Right lung (tissue), 10 donors: ENCODE measurements at places on chromosomes 16 and 17. TPM values are rescaled to one million over a fixed set of nuclear protein-coding genes. Genes with fewer than 3 reads are reported as not detected.
A peak's percentile ranks its signal among the peaks of the same experiment; 100 is the strongest.

TPSD1 gene
- 0.15 TPM for polyA plus RNA-seq

TEX19 gene
- not detected for polyA plus RNA-seq

CCL4L2 gene
- polyA plus RNA-seq, result 3.1 TPM

CHAD gene
- polyA plus RNA-seq, result 4.5 TPM

CCL2 gene
- polyA plus RNA-seq, result 49.3 TPM

SPATA22 gene
- not detected for polyA plus RNA-seq

CRYM gene
- polyA plus RNA-seq, result 1.1 TPM

PRSS53 gene
- polyA plus RNA-seq, result 1.1 TPM

DHRS7C gene
- not detected for polyA plus RNA-seq

KIF18B gene
- 16.9 TPM for polyA plus RNA-seq

DNA sequence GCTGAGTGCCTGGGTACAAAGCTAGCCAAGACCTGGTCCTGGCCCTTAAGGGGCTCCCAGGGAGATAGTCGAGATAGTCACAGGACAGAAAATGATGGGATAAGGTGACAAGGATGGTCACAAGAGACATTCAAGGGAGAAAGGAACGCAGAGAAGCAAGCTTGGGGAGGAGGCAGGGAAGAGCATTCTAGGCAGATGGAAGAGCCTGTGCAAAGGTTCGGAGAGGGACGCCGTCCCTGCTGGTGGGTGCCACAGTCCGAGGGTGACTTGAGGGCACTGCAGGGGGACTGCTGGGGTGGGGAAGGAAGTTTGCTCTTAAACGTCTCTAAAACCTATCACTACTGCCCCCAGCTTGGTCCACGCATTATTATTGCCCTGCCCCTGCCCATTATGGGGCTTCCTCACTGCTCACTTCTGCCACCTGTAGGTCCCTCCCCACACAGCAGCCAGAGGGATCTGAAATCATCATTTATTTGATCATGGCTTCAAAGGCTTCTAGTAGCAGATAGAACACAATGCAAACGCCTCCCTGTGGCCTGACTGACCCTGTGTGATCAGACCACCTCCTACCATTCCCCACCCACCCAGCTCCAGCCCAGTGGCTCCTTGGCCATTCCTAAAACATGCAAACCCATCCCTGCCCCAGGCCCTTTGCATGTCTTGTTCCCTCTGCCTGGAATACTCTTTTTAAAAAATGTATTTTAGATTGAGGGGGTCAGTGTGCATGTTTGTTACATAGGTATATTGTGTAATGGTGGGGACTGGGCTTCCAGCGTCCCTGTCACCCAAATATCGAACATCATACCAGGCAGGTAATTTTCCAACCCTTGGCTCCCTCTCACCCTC, 60.3 kb downstream of the RMI2 start:
- DNase-seq, result no peak

GRCh38 chr17:2751491-2751890, 2.0 kb upstream of the CCDC92B start:
- DNase-seq, result no peak

DNA sequence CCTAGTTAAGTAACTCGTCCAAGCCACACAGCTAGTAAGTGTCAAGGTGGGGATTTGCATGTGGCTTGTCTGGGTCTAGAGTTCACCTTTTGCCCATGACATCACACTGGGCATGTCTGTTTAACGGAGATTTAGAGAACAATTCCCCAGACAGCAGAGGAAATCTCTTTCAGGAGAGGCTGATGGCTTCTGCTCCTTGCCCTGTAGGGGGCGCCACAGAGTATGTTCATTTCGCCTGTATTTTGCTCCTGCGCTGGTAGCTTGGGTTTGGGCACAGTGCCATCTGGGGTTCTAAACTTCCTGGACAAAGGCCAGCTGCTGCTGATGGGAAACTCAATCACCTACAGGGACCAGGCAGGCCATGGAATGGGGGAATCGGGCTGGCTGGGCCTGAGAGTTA, 20.4 kb downstream of the OTOA start:
- DNase-seq, result no peak

DNA sequence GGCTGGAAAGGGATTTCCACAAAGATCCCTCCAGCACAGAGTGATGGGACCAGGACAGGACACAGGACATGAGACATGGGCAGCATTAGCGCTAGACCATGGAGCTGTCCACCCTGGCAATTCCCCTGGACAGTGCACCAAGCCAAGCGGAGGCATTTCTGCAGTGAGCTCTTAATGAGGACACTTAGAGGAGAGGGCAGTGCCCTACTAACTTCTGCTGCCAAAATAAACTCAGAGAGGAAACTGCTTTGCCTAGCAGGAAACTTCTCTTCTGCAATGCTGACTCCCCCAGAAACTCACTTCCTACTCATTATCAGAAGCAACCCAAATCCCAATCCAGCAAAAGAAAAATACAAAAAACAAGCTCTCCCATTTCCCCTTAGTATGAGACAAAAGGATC, 119.2 kb downstream of the HS3ST2 start:
- no peak for DNase-seq

- no peak for DNase-seq
These were observed 7.6 kb downstream of the LMF1 start for GRCh38 chr16:962901-963814.

- no peak for DNase-seq
These were observed 10.5 kb downstream of the GINS3 start for GRCh38 chr16:58402796-58403195.

DNA sequence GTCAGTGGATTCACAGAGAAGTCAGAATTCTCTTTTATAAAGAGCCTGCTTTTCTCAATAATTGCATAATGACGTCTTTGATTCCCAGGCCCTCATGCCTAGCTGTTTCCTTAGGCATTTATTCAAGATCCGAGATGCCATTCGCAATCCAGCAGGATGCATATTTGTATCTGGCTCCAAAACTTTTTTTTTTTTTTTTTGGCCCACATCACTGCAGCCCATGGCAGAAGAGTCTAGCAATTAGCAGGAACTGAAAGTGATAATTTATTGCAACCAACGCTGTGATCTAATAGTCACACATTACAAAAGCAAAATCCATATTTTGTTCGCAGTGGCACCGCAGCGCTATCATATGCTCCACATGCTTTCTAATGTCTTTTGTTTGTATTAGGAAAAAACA, 503.4 kb downstream of the MAF start:
- DNase-seq, result no peak

GRCh38 chr17:8353736-8354135, 14.1 kb downstream of the ODF4 start:
- no peak for DNase-seq

DNA sequence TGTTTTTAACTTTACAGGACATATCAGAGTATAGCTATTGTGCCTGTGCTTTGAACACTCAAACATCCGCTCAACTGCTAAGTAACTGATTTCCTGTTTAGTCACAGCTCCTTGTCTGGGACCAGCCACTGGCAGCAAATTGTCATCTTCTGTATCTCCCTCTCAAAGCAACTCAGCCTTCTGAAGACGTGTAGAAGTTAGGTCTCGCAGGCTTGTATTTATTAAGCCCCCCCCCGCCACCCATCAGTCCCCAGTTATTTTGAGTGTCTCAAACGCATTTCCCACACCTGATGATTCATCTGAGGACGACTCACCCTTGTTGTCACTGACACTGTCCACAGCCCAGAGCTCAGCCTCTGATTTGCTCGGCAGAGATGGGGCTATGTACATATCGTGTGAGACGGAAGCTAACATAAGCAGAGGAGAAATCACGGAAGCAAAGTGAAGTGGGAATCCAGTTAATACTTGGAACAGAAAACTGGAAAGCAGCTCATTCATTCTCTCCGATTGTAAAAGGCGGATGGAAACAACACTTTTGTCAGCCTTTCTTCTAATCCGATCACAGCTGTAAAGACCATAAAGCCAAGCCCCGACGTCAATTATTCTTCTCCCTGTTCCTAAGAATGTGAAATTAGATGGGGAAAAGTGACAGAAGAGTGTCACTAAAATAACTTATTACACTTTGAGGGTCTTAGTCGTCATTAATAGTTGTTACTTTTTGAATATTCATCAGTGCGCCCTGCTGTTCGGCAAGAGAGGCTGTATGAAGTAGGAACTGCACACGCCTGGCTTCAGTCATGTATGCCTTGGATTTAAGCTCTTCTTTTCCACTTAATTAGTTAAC, 64.2 kb downstream of the PITPNC1 start:
- DNase-seq, result no peak

GRCh38 chr17:54237911-54238515, 415.3 kb downstream of the KIF2B start:
- DNase-seq, result no peak

DNA sequence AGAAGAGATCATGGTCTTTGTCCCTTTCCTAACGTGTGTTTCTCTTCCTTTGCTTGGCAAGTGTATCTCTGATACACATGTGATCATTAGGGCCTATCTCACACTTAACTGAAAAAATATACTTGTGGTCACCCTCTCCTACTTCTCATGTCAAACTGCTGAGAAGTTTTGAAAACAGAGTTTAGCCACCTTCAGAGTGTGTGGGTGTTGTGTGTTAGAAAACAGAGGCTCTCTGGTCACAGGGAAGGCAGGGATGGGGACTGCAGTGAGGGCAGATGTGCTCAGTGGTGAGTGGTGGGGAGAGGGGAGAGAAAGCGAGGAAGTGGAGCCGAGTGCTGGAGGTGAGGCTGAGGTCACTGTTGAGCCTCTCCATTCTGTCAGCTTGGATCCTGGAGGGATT, 29.4 kb downstream of the GRB7 start:
- no peak for DNase-seq

GRCh38 chr16:58264961-58265479, 29.8 kb downstream of the PRSS54 start:
- DNase-seq, result no peak

DNA sequence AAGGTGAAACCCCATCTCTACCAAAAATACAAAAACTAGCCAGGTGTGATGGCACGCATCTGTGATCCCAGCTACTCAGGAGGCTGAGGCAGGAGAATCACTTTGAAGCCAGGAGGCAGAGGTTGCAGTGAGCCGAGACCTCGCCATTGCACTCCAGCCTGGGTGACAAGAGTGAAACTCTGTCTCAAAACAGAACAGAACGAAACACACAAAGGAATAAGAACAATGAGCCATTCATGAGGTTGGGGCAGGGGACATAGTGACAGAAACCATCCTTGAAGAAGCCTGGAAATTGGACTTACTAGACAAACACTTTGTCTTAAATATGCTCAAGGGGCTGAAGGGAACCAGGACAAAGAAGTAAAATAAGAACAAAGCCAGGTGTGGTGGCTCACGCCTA, 39.4 kb downstream of the WDR45B start:
- DNase-seq, result no peak

GRCh38 chr17:49616601-49617131, 41.0 kb downstream of the NXPH3 start:
- peak; percentile 23 for DNase-seq

DNA sequence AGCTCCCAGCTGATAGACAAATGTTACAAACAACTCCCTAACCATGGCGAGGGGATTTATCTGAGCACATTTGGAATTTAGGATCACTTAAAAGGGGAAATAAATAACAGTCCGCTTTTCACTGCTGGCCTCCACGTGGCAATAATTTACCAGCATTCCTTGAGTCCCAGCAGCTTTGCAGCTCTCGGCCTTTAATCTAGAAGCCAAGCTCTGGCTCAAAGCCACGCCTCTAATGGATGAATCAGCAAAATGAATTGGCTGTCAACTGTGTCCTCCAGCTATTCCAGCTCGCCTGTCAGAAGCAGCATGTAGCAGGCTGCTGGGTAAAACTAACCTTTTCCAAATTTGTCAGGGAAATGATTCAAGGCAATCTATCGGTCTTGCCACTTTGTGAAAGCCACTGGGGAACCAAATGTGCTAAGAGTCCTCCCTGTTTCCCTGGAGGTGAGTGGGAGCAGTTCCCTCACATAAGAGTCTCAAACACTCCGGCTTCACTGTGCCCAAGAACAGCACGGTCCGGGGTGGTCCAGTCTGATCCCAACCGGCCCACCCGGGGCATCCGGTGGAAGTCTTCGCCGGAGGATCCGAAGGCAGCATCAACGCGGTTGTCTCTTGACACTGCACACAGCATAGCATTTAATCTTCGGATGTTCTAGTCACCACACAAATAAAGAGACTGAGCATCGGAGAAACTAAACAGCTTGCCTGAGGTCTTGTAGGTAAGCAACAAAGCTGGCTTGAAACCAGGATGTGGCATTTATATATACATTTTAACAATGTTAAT, 143.3 kb downstream of the PARN start:
- peak; percentile 75 for DNase-seq

DNA sequence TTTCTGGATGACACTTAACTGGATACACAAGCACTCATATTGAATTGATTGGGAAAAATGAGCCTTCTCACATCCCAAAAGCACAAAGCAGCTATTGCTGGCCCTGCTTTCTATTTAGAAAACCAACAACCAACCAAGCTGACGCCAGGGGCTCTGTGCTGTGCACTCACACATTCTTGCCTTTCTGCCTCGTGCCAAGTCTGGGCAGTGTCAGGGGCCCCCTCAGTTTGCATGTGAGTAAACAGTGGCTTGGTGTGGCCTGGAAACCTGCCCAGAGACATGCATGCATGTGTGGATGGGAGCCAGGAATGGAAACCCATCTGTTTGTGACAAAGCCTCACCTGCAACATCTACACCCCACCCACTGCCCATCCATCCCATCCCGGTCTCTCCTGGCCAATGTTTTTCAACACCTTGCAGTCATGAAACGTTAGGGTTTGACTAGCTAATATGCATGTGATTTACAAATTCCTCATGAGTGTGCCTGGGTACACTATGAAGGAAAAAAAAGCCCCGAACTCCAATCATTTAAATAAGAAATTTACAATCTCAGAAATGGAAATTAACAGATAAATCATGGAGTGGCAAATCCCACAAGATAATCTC, 20.4 kb downstream of the MIEF2 start:
- no peak for DNase-seq

- no peak for DNase-seq
These were observed 24.6 kb downstream of the JPH3 start for GRCh38 chr16:87626905-87627304.

- DNase-seq, result no peak
These were observed 13.2 kb downstream of the STARD3 start for GRCh38 chr17:39650121-39650579.

DNA sequence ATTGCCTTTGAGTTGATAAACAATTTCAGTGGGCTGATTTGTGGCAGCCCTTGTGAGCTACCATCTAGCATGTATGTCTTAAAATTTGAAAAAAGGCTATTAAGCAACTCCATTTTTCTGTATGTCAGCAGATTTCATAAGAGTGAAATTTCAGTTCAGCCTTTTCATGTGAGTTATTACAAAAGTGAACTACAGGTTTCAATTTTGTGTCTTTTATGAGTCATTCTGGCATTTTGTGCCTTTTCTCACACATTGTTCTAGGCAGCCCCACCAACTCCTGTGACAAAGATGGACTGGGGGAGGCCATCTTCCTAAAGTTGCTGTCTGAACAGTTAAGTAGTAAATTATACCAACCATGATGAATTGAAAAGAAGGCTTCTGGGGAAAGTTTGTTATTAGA, 52.1 kb downstream of the USP10 start:
- no peak for DNase-seq

DNA sequence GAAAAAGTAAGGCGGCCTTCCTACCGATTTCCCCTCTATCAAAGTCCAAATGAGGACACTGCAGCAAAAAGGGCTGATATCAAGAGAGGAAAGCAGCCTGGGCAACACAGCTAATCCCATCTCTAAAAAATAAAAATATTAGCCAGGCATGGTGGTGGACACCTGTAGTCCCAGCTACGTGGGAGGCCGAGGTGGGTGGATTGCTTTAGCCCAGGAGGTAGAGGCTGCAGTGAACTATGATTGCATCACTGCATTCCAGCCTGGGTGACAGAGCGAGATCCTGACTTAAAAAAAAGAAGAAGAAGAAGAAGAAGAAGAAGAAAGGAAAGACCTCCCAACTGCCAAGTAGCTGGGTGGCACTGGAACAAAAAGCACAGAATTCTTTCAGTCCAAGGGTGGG, 14.4 kb downstream of the CACNB1 start:
- DNase-seq, result no peak
